ENCODE measurements at places on chromosomes 2 and 18.

DNA sequence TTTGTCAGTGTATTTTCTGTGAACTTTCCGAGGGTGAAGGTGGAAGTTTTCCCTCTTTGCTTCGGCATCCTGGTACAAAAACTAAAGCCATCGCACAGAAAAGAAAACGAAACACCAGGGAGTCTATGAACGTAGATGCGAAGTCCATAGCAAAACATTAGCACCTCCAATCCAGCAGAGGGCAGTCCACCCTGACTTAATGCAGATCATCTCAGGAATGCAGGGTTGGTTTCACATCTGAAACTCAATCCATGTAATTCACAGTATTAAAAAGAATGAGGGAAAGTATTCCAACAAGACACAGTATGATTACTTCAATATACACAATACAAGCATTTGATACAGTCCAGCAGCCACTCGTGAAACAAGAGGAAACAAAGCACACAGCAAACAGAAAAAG, 70.8 kb downstream of the RTP5 start:
- DNase-seq: no peak

GRCh38 chr2:12773586-12774394, 57.1 kb downstream of the TRIB2 start:
- DNase-seq: no peak

DNA sequence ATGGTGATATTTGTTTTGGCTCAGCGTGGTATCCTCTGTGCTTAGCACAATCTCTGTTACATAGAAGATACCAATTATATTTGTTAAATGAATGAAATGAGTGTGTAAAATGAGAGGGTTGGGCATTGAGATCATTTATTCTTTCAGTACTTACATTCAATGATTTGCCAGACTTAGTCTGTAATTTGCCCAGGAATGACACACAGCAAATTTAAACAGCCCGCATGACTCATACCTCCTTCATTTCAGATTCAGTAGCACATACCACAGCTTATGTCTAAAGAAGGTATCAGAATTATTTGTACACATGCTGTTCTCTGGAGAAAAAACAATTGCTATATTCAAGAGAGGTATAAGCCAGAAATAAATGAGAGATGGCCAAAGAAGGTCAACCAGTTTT, 37.0 kb downstream of the KLHL14 start:
- no peak for DNase-seq

GRCh38 chr2:180618570-180618969, 361.8 kb upstream of the UBE2E3 start:
- DNase-seq: no peak

- no peak for DNase-seq
These were observed 113.0 kb downstream of the QPCT start for GRCh38 chr2:37457401-37457901.

GRCh38 chr2:240557808-240558207, at the start of gene ANKMY1:
Gene ANKMY1 (minus strand): TSS chr2:240557988. CDS start chr2:240557335, 653 bp downstream.
- DNase-seq: peak; percentile 69

- DNase-seq: no peak
These were observed 24.8 kb upstream of the CRIM1 start for GRCh38 chr2:36330473-36331395.

GRCh38 chr18:45463451-45463850, 151.8 kb upstream of the SLC14A2 start:
- no peak for DNase-seq

DNA sequence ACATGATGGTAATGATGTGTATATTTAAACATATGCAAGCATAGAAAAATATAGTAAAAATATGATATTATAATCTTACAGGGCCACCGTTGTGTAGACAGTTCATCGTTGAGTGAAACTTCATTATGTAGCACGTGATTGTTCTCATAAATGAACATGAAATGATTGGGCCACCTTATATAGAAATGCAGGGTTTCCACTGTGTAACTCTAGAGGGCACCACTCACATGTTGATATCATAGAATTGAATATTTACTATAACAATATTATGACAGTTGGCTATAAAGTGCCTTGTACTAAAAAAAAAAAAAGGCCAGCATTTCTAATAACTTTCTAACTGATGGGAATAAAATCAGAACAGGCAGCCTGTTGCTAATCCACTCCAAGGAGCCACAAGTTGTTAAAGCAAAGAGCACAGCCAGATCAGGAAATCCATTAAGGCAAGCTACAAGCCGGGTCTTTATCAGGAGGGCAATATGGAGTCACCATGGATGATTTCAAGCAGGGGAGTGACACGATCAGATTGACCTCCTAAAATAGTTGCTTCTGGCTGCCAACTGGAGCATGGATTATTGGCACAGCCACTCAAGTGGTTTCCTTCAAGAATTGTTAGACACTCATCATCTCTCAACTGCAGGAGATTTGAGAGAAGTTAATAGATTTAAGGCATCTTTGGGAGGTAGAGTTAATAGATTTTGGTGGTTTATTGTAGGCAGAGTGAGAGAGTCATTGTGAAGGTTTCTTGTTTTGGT, 16.7 kb downstream of the IL1F10 start:
- DNase-seq: no peak

DNA sequence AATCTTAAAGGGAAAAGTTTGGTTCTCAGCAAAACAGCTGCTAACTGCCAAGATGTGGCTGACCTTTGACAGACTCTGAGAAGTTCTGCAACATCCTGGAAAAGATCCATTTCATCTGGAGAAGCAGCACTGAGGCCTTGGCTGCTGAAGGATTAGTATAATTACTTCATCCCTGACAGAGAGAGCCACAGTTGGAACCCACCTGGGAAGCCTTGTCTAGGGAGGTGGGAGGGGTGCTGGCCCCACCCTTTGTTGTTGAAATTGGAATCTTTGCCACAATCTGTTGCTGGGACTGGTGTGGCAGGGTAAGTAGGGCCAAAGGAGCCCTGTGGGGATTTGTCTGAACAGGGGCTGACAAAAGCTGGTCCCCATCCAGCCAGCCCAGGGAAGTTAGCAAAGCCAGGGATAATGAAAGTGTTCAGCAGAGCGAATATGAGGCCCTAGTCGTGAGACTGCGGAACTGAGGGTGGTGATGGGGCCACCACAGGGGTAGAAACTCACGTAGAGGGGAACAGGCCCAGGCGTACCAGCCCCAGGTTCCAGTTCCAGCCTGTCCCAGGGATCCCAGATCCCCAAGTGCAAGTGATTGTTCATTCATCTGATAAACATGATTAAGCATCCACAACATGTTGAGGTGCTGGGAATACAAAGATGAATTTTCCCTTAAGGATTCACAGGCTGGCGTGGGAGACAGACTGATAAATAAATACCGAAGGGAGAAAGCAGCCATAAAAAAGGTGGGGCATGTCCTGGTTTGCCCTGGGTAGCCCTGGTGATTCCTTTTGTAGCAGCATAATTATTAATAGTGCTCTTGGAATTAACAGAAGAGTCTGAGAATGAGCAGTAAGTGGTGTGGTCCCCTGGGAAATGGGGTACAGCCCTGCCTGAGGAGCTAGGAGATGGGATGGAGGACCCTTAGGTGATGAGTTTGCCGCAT, 60.0 kb downstream of the MYO1B start:
- DNase-seq: no peak

DNA sequence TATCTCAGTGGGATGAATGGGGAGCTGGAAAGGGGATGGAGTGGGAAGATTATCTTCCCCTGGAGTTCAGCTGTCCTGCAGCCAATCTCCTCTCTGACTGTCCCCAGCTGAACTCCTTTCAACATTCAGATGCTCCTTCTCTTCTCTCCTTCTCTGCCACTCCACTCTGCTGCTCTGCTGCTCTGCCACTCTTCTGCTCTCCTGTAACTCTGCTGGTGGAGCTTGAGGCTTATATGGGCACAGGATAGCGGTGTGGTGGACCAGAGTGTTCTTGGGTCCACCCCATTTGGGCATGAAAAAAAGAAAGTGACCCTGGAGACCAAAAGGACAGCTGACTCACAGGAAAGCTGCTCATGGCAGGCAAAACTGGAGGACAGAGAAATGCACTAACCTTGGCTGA, 26.6 kb downstream of the FAHD2B start:
- DNase-seq: no peak

DNA sequence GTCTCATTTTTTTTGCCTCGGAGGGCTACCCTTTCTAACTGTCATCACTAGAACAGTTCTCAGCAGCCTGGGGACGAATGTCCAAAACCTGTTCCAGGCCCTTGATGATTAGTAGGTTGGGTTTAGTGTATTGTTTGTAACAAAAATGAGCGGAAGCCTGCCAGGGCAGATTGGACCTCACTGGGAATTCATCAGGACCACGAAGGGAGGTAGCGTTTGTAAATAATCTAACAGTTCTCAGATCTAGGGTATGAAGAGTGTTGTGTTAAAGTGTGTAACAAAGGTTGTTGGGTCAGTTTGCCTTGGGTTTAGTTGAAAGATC, 799 bp downstream of the CEP68 start:
- no peak for DNase-seq

GRCh38 chr2:72755647-72756423, 70.0 kb downstream of the EXOC6B start:
- no peak for DNase-seq

GRCh38 chr2:100752628-100753333, 67.2 kb upstream of the NPAS2 start:
- DNase-seq: no peak

- DNase-seq: no peak
These were observed 157.1 kb downstream of the GALNT3 start for GRCh38 chr2:165636959-165637358.

GRCh38 chr2:66544258-66544657, 109.3 kb downstream of the MEIS1 start:
- DNase-seq: no peak

GRCh38 chr2:46669016-46669415, 189.7 kb downstream of the TMEM247 start:
- DNase-seq: no peak
